ENCODE measurements at places on chromosomes 6 and 20. TPM values are rescaled to one million over a fixed set of nuclear protein-coding genes. Genes with fewer than 3 reads are reported as not detected.
A peak's percentile ranks its signal among the peaks of the same experiment; 100 is the strongest.

DNA sequence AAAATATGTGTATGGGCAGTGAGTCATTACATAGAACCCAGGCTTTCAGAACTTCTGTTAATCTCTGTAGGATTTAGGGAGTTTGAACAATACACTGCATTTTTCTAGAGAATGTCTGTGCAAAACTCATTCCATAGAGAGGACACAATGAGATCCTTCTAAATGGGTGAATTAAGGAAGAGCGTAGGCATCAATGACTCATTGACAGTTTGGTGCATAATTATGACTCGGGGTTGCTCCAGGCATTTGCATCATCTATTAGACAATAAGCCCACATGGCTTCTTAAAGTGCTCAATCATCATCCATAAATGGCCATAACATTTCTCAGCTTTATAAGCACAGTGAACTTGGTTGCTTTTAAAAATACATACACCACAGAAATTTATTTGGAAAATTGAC, 625.5 kb downstream of the CDH26 start:
- H3K4me3 ChIP-seq: no peak overlapping the region
- H3K27ac ChIP-seq: no peak overlapping the region
- H3K4me1 ChIP-seq: no peaks in the 10 kb centered on the region
- no peak for DNase-seq
- no peaks in the 10 kb centered on the region for H3K36me3 ChIP-seq
- no peaks in the 10 kb centered on the region for H3K27me3 ChIP-seq

The SLC32A1 gene
- not detected for total RNA-seq

The GDAP1L1 gene
- total RNA-seq: not detected

The TSHZ2 gene
- 7.7 TPM for total RNA-seq

DNA sequence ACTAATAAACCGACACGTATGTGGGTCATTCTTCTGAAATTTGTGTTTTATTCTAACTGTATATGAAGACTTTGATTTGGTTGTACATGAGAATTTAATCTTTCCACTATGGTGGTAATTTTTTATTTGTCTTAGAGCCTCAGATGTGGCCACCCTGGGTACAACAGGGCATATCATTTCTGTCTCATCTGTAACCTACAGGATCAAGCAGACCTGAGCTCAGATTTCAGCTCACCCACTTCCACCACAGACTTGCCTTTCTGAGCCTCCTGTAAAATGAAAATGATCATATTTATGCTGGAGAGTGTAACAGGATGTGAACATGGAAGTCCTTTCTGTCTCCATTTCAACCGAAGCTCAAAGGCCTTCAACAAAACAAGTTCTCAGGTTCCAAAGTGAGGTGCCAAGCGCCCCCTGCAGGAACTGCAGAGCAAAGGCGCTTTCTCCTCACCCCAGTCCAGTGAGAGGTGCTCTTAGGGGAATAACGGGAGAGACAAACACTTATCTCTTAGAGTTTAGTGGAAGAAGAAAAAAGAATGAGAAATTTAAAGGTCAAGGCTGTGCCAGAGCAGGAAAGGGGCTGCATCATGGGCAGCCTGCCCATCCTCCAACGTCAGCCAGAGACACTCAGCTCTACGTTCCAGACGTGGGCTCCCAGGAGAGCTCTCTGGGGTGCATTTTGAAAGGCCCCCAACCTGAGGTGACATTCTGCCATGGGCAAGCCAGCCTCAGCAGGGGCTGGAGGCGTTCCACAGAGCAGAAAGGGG, 23.0 kb upstream of the CD24 start:
- peak; percentile 71 for DNase-seq
- no peak overlapping the region for H3K27ac ChIP-seq
- no peaks in the 10 kb centered on the region for H3K36me3 ChIP-seq
- H3K4me3 ChIP-seq: no peak overlapping the region
- no peaks in the 10 kb centered on the region for H3K4me1 ChIP-seq

- no peak overlapping the region for H3K4me3 ChIP-seq
- no peaks in the 10 kb centered on the region for H3K4me1 ChIP-seq
- no peaks in the 10 kb centered on the region for H3K36me3 ChIP-seq
- DNase-seq: no peak
- no peaks in the 10 kb centered on the region for H3K27me3 ChIP-seq
- no peak overlapping the region for H3K27ac ChIP-seq
These were observed 273.6 kb downstream of the PACRG start for GRCh38 chr6:163001330-163001729.

- no peak for DNase-seq
- H3K4me1 ChIP-seq: no peaks in the 10 kb centered on the region
- no peak overlapping the region for H3K27ac ChIP-seq
- no peaks in the 10 kb centered on the region for H3K36me3 ChIP-seq
These were observed 793.9 kb upstream of the EPHA7 start for GRCh38 chr6:94213226-94213625.

DNA sequence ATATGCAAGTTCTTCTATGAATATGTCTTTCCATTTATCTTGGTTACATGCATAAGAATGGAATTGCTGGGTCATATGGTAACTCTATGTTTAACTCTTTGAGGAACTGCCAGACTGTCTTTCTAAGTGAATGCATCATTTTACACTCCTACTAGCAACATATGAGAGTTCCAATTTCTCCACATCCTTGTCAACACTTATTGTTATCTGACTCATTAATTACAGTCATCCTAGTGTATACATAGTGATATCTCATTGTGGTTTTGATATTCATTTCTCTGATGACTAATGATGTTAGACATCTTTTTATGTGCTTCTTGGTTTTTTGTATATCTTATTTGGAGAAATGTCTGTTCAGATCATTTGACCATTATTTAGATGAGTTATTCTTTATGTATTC, 96.7 kb upstream of the LAMP5 start:
- no peaks in the 10 kb centered on the region for H3K27me3 ChIP-seq
- no peak overlapping the region for H3K27ac ChIP-seq
- no peaks in the 10 kb centered on the region for H3K4me1 ChIP-seq
- no peaks in the 10 kb centered on the region for H3K36me3 ChIP-seq

DNA sequence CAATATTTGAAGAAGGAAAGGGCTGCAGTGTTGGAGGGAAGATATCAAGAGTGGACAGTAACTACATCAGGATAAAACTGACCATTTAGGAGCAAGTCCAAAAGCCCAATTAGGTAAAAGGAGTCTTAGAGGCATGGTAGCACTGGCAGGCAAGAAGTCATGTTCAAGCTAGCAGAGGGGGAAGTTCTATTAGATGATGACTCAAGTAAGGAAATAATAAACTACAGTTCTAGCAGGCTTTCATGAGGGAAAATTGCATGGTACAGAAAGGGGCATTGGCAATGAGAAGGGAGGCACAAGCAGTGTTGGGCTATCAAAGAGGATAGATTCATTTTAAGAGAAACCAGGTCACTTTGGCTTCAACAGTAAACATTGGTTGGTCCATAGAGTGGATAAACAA, 156.1 kb upstream of the PTPRK start:
- DNase-seq: no peak
- no peak overlapping the region for H3K27ac ChIP-seq
- H3K4me3 ChIP-seq: no peak overlapping the region
- H3K36me3 ChIP-seq: no peaks in the 10 kb centered on the region

DNA sequence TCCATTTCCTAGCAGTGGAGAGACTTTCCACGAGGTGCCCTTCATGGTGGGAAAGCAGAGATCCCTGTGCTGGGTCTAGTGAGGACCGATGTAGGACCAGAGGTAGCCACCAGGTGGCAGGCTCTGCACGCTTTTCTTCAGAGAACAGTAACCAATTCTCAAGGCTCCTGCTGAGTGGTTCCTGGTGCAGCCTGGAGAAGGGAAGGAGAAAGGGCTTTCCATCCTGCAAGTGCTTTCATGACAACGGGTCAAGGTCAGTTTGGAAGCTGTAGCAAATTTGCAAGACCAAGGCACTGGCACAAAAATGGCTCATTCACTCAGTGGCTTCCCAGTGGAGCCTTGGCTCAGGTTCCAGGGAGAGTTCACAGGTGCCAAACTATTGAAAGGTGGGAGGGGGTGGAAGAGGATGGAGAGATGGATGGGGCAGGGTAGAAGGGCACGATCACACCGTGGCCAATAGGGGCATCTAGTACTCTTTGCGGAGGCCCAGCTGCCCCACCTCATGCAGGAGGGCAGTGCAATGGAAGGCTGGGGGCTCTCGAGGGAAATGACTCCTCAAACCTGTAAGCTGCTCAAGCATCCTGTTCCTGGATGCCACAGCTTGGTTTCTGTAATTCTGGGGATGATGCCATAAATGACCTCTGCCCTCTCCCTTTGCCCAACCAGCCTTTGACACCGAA, 25.5 kb upstream of the KCNK16 start:
- H3K4me1 ChIP-seq: peaks cover 11% of the 10 kb centered on the region
- no peak overlapping the region for H3K4me3 ChIP-seq
- peak; percentile 67 for DNase-seq

The NEDD9 gene
- 50.9 TPM for total RNA-seq

- no peaks in the 10 kb centered on the region for H3K27me3 ChIP-seq
- DNase-seq: peak; percentile 88
- peak overlapping the region; percentile 94 for H3K27ac ChIP-seq
- H3K36me3 ChIP-seq: no peaks in the 10 kb centered on the region
- peaks cover 87% of the 10 kb centered on the region for H3K4me1 ChIP-seq
These were observed 59.6 kb upstream of the TAGAP start for GRCh38 chr6:159104163-159104925.

DNA sequence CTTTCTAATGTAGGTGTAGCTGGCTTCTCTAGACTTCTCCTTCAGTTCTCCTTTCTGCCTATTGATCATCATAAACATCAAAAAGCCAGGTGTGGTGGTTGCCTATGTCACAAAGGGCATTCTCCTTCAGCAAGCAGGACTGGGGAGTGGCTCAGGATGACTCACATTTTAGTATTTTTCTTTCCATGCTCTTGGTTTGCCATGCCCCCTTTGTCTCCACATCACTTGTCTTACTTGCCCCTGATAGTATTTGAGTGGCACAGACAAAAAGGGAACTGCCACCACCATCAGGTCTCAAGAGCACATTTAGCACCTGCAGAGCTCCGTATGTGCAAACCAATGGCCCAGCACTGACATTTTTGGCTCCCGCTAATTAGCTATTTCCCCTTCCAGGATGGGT, 698.8 kb downstream of the DHX35 start:
- H3K27me3 ChIP-seq: no peaks in the 10 kb centered on the region
- H3K27ac ChIP-seq: no peak overlapping the region
- peaks cover 5% of the 10 kb centered on the region for H3K4me1 ChIP-seq
- DNase-seq: no peak
- H3K4me3 ChIP-seq: no peak overlapping the region
- H3K36me3 ChIP-seq: no peaks in the 10 kb centered on the region

The EYA4 gene
- 0.49 TPM for total RNA-seq

The UNC93A gene
- not detected for total RNA-seq

- no peak overlapping the region for H3K4me3 ChIP-seq
- H3K36me3 ChIP-seq: peaks cover 1% of the 10 kb centered on the region
- H3K27ac ChIP-seq: no peak overlapping the region
These were observed 43.0 kb upstream of the CCND3 start for GRCh38 chr6:41984623-41985022.

The OXT gene
- 1.4 TPM for total RNA-seq

The DLL1 gene
- total RNA-seq: 4.5 TPM

GRCh38 chr6:79574630-79575225, 37.5 kb upstream of the LCA5 start:
- H3K4me1 ChIP-seq: no peaks in the 10 kb centered on the region
- no peaks in the 10 kb centered on the region for H3K27me3 ChIP-seq
- no peaks in the 10 kb centered on the region for H3K36me3 ChIP-seq
- no peak overlapping the region for H3K4me3 ChIP-seq
- DNase-seq: no peak
